ENCODE measurements at places on chromosomes 11 and 22.

GRCh38 chr11:58433638-58434203 is 5.8 kb upstream of the OR5B2 start:
- DNase-seq = no peak

- DNase-seq = no peak
These were observed 1.2 kb downstream of the ACAD8 start for GRCh38 chr11:134254433-134255183.

GRCh38 chr11:67381244-67381972 is 8.0 kb upstream of the CLCF1 start:
- DNase-seq = no peak

- DNase-seq = no peak
These were observed 32.1 kb upstream of the IGSF9B start for GRCh38 chr11:133988686-133989410.

DNA sequence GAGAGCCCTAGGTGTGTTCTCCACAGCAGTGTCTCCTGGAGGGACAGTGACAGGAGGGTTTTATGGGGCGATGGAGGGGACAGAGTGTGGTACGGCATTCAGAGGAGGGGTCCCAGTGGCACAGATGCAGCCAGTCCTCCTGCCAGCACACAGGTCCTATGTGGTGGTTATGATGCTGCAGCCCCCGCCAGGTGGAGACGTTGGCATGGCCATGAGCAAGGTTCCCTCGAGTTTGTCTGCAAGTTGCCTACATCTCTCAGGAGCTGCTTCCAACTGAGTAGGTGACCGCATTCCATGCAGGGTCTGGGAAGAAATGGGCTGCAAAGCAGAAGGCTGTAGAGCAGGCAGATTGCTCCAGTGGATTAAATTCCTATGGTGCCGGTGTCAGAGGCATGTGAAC is 646.0 kb downstream of the TBC1D22A start:
- DNase-seq = peak; percentile 3

GRCh38 chr11:105906517-105906916 is 115.5 kb downstream of the MSANTD4 start:
- DNase-seq = no peak

- DNase-seq = no peak
These were observed 2.1 kb upstream of the LRFN4 start for GRCh38 chr11:66854729-66855211.

- no peak for DNase-seq
These were observed 130.7 kb upstream of the RCN1 start for GRCh38 chr11:31960126-31960525.

DNA sequence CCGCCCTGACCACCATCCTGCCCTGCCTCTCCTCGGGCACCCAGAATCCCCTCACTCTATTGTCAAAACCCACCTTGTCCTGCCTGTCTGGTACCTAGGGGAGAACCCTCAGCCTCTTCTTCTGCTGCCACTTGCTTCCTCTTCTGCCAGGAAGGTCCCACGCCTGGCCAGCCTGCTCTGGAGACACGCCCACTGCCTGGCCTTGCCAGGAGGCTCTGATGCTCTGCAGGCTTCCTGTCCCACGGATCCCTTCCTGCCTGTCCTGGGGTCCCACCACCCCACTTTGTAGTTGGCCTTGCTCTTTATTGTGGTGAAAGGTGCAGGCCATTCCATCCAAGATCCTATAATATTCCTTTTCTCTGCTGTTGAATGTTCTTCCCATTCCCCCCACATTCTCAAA is 63.4 kb downstream of the BMAL1 start:
- DNase-seq = no peak

GRCh38 chr11:124623861-124624525 is 1.3 kb downstream of the TBRG1 start:
- DNase-seq = no peak

DNA sequence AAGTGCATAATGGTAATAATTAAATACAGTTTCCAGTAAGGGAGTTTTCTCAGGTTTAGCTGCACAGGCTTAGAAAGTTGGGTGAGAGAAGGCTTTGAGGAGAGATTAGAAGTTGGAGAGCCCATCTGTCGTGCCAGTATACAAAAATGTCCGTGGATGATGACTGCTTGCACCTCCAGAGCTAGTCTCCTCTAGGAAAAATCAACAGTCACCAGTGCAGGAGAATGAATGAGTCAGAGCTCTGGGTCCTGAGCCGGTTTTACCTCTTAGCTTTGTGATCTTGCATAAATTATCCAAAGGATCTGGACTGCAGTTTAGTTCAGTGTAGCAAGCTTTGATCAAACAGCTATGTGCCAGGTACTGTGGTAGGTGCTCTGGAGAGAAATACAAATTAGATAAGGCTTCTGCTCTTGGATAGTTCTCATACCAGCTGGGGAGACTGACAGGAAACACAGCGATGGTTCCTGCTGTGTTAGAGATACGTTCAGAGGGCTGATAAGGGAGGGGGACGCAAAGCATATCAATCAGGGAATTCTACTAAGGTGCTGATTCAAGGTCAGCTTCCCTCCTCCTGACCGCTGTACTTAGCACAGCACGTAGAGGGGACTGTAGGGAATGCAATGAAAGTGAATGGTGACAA is 125.9 kb downstream of the TEAD1 start:
- DNase-seq = peak; percentile 70

DNA sequence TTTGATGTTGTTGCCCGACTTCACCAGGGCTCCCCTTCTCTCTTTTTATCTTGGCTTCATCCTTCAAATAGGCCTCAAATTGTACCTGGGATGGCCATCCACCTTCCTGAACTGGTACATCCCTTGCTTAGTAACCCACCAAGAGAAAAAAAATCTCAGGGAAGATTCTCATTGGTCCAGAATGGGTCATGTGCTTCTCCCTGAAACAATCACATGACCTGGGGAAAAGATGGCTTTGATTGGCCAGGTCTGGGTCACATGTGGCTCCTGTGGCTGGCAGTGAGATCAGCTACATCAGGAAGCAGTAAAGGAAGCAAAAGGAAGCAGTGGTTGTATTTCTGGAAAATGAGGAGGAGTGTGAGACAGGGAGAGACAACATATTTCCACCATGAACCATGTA is 540.2 kb downstream of the MIAT start:
- no peak for DNase-seq

GRCh38 chr11:68431984-68432645 is 28.4 kb upstream of the PPP6R3 start:
- no peak for DNase-seq

DNA sequence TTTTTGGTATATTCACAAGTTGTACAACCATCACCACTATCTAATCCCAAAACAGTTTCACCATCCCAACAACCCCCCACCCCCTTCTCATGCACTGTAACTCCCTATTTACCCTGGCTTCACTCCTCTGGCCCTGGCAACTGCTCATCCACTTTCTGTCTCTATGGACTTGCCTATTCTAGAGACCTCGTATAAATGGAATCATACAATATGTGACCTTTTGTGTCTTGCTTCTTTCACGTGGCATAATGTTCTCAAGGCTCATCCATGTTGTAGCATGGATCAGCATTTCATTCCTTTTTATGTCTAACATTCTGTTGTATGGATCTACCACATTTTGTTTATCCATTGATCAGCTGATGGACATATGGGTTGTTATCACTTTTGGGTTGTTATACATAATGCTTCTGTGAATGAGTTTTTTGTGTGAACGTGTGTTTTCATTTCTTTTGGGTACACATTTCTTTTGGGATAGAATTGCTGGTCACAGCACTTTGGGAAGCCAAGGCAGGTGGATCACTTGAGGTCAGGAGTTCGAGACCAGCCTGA is 46.1 kb downstream of the GDPD5 start:
- DNase-seq = peak; percentile 18

- DNase-seq = no peak
These were observed 10.8 kb downstream of the PANX1 start for GRCh38 chr11:94139416-94139815.

- no peak for DNase-seq
These were observed 12.4 kb downstream of the TENM4 start for GRCh38 chr11:79428406-79428805.

- DNase-seq = no peak
These were observed 716.6 kb upstream of the LUZP2 start for GRCh38 chr11:23780231-23780630.

GRCh38 chr11:13068211-13068610 is 59.1 kb downstream of the RASSF10 start:
- DNase-seq = peak; percentile 41

All from LNCaP clone FGC (cell line).